ENCODE measurements at places on chromosomes 13 and 19.

DNA sequence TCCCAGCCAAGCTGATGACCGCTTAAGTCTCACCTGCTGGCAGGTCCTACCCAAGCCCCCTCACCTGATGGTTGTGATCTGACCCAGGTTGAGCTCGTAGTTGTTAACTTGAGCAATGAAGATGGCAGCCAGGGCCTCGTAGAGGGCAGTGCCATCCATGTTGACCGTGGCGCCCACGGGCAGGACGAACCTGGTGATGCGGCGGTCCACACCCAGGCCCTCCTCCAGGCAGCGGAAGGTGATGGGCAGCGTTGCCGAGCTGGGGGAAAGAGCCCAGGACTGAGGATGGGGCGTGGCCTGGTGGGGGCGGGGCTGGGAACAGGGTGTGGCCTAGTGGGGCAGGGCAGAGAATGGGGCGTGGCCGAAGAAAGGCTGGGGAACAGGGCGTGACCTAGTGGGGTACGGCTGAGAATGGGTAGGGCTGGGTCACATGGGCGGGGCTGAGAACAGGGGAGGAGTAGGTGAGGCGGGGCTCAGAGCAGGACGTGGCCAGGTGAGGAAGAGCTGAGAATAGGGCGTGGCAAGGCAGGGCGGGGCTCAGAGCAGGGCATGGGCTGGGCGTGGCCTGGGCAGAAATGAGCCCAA lies 12.9 kb downstream of the OR7C2 start:
- DNase-seq = no peak

- DNase-seq = no peak
These were observed 30.0 kb downstream of the TSSK6 start for GRCh38 chr19:19485161-19485997.

GRCh38 chr19:49672131-49672919 lies 4.7 kb upstream of the PRMT1 start:
- DNase-seq = peak; percentile 33

DNA sequence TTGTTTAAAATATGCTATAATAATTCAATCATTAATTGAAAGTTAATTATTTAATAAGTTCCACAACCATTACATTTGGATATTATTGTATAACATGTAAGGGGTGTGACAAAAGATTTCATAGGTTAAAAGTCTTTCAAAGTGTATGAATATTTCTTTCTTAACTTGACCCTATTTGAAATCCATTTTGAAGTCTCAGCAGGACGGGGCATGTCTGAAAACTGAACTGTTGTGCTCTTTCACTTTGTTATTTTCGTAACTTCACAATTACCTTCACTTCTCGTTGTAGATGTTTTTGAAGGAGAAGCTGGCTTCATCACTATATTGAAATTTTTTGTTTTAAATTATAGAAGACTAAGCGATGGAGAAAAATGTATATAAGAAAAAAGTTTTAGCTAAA lies 1775.7 kb downstream of the PCDH9 start:
- DNase-seq = no peak

GRCh38 chr19:8806661-8807060 lies 25.4 kb downstream of the ZNF558 start:
- no peak for DNase-seq

GRCh38 chr13:72556945-72557344 lies 170.5 kb downstream of the MZT1 start:
- no peak for DNase-seq

DNA sequence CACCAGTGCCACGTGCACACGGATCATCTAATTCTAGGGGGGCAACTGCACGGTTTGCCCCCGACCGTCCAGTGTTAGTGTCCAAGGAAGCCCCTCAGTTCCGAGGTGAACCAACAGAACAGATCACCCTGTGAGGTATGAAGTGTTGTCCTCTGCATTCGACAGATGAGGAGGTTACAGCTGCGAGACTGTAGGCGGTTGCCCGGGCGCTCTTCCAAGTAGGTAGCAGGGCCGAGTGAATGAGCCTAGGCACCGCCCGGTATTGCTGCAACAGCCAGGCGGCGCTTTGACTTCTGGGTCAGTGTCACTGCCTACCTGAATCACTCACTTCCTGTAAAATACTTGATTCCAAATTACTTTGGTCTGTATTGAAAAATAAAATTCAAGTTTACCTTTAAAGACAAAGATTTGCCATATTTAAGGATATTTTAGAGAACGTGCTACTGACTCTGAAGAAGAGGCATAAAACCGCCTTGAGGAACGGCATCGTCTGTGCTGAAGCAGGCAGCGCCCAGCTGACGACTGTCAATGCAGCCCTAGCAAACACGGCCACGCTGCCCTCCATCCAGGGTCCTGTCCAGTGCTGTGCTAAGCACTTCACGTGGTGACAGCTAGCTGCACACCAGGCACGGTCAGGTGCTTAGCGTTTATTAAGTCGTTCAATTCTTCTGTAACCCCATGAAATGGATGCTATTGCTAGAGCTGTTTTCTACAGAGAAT lies 19.3 kb upstream of the RASA3 start:
- DNase-seq = peak; percentile 60

DNA sequence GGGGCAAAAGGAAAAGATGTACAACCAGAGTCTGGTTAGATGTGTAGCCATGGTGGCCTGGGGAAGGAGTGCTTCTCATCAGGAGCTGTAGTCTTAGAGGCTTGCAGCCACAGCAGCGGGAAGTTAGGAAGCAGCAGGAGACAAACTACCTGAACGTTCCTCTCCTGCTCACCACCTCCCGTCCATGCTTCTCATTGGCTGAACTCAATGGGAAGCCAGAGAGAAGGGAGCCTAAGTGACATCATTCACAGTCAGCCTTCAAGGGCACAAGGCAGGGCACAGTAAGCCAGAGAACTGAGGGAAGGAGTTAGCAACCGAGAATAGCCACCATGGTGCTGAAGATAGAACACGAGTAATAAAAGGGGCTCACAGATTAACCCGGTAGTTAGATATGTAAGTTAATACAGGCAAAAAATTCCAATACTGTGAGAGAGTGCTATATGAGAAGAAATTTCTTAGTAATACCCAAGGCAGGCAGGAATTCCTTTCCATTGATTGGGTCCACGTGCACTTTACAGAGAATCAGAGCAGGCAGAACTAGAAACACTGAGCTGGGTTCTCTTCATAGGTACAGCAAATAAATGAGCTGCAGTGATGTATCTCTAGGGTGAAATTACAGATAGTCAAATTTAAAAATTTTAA lies 391.5 kb upstream of the DACH1 start:
- DNase-seq = no peak
